ENCODE measurements at places on chromosomes 12 and 14.

DNA sequence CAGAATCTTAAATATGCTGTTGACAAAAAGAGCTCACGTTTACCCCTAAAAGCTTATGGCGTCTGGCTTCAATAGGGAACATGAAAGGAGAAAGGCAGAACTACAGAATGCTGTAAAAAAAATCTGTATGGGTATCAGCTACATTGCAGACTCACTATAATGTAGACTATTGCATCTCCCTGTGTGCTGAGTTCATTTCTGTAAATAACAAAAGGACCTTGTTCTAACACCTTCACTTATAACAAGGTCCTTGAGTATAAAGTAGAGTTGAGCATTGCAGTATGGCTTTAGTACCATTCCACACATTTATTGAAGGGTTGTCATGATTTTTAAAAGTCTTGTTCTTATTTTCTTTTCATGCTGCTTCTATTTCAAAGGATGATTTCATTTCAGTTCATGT is 165.3 kb downstream of the NPAS3 start:
- DNase-seq: no peak

- peak; percentile 75 for DNase-seq
These were observed 92.0 kb downstream of the SCARB1 start for GRCh38 chr12:124771462-124772288.

- DNase-seq: peak; percentile 8
These were observed 141.3 kb downstream of the KLHL28 start for GRCh38 chr14:44820230-44820964.

DNA sequence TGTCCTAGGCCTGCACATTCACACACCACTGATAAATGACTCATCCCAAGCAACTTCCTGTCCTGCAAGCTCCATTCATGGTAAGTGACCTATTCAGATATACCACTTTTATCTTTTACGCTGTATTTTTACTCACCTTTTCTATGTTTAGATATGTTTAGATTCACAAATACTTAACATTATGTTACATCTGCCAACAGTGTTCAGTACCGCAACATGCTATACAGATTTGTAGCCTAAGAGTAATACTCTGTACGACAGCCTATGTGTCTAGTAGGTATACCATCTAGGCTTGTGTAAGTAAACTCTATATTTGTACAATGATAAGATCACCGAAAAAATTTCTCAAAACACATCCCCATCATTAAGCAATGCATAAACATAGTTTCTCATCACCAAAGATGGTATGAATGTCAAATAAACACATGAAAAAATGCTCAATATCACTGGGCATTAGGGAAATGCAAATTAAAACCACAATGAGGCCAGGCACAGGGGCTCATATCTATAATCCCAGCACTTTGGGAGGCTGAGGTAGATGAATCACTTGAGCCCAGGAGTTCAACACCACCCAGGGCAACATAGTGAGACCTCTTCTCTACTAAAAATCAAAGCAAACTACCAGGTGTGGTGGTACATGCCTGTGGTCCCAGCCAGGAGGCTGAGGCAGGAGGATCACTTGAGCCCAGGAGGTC is 20.7 kb downstream of the ATXN2 start:
- DNase-seq: no peak

- DNase-seq: peak; percentile 77
These were observed 101.7 kb downstream of the ZFP36L1 start for GRCh38 chr14:68691031-68691791.

GRCh38 chr14:101781240-101782061 is 19.9 kb downstream of the PPP2R5C start:
- no peak for DNase-seq

GRCh38 chr12:116476227-116476822 is 82.9 kb upstream of the MAP1LC3B2 start:
- DNase-seq: no peak

GRCh38 chr14:101934601-101935150 is 29.7 kb upstream of the DYNC1H1 start:
- no peak for DNase-seq

DNA sequence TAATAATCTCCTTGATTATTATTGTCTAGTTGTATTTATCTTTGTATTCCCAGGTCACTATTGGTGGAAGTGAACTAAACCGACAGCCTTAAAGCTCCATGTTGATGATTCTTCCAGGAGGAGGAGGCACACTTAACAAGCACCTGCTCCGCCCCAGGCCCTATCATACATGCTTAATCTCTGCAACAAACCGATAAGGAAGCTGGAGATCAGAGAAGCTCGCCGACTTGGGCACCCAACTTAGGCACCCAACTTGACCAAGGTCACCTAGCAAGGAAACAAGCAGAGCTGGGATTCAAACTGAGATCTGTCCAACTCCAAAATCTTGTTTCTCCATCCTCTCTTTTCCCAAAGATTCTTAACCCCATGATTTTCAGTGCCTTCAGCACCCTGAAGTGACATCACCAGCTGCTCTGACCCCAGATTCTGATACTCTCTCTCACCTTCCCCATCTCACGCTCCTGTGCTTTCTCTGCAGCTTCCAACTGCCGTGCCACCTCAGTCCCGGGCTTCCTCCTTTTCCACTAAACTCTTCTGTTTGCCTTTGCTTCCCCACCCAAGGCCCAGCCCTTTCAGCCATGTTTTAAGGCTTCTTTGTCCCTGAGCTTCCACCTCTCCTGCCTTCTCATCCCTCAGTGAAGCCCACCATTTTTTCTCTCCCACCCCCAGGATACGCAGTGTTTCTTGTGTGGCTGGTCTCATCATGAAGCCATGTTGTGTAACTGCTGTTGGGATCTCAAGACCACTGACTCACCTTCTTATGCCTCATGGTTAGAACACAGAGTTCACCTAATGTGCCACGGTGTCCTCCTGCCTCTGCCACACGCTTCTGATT is 6.6 kb upstream of the KRT18 start:
- no peak for DNase-seq

DNA sequence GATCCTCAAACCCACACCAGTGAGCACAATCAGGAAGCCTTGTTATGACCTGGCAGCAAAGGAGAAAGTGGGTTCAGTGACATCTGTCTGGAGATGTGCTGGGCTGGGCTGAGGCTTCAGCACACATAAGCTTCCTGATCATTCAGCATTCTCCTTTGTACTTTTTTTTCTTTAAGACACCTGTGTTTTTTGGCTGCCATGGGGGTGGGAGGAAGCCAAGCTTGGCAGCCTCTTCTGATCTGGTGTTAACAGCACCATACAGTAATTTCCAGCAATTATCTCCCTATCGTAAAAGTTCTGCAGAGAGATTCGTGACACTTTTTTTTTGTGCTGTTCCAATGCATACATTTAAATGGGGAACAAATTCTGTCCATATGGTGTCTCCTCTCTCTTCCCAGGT is 38.9 kb upstream of the RASSF3 start:
- no peak for DNase-seq

DNA sequence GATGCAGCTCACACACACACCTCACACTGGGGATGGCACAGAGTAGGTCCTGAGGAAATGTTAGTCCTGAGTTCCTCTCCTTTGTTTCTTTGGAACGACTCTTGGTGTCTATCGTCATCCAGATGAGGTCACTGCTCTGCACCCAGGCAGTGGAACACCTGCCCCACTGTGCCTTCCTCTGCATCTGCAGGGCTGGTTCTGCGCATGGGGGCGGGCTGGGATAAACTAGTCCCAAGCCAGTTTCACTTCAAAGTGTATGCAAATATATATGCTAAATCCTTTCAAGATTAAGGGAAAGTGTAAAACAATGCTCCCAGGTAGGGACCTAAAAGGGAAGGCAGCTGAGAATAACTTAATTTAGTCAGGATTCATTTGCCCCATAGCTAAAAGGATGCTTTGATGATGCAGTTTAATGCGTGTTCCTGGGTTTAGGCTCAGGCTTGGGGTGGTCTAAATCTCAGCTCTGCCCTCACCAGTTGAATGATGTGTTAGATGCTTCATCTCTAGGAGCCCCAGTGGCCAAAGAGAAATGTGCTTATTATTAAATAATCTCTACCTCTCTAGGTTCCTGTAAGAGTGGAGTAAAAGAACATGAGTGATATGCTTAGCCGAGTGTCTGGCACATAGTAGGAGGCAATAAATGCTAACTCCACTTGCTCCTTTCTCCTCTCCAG is 47.1 kb upstream of the OVCH1 start:
- no peak for DNase-seq

DNA sequence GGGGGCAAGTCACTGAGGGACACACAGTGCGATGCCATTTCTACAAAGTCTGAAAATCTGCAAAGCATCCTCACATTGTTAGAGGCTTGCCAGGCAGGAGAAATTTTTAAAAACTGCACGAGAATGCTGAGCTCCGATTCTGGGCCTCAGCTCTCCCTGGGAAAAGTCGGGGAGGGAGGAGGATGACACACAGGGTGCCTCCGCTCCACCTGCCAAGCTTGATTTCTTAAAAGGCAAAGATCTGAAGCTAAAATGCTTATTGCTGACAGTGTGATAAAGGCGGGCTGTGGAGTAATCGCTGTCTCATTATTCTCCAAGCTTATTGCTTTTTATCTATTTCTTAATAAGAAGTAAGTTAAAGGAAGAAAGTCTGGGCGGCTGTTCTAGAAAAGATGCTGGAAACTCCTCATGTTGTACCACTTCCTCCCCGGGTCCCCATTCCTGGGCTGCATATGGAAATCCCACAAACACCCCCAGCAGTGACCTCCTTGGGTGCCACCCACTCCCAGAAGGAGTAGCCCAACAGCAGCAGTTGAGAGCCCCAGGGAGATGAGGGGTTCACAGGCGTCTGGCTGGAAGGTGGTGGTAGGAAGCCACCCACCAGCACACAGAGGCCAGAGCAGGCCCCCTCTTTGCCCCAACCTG is 55.0 kb downstream of the CCDC85C start:
- DNase-seq: no peak

GRCh38 chr14:100346306-100347091 is 23.4 kb downstream of the SLC25A47 start:
- no peak for DNase-seq

GRCh38 chr14:30621354-30621939 is 672 bp upstream of the SCFD1 start:
- DNase-seq: no peak

DNA sequence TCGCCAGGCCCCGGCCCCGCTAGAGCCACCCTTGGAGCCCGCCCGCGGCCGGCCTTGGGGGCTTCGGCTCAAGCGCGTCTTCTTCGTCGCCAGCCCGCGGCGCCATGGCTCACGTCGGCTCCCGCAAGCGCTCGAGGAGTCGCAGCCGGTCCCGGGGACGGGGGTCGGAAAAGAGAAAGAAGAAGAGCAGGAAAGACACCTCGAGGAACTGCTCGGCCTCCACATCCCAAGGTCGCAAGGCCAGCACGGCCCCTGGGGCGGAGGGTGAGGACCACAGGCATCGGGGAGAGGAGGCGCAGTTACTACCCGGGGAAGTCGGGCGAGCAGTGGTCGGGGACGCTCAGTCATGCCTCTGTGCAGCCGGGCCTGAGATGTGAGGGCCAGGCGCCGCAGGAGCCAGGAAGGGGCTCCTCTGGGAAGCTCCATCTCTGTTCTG is 573 bp downstream of the ARL6IP4 start:
- DNase-seq: peak; percentile 28

GRCh38 chr14:68922886-68923285 is 56.2 kb downstream of the ACTN1 start:
- DNase-seq: no peak

DNA sequence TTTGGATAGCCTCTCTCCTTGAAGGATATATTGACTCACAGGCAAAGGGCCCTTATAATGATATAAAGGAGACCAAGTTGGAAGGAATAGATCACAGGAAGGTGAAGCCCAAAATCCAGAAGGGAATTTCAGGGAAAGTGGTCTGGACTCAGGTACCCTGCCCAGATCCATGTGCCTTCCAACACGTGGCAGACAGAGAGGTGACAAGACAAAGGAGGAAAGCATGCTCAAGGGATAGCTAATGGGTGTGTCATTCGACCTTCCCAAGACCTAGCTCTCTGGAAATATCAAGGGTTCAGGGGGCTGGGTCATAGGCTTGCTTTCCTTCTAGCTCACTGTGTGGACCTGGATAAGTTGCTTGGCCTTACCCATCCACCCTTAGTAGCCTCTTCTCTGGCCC is 214.3 kb downstream of the ZFP36L1 start:
- no peak for DNase-seq

DNA sequence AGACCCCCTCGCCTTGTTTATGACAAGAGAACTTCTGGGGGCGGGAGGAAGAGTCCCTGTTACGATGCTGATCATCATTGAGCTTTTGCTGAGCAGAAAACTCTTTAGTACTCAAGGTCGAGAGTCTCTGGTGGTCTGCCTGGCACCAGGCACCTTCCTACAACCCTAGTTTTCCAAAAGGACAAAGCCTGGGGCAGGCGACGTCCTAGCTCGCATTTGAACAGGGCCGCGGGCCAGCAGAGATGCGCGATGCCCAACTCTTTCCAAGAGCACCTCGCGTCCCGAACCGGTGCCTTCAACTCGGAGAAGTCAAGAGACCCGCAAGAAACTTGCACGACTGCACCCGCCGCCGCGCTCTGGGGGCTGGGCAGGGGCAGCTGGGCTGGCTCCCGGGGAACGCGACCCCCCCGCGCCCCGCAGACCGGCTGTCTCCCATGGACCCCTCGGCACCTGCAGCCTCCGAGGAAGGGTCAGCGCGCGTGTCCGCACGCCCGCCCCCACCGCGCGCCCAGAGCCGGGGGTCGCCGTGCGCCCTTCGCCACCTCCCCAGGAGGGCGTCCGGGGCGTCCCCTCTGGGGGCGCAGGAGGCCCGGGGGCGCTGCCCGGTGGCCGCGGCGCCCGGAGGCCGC is 377 bp upstream of the BCL7A start:
- DNase-seq: no peak

GRCh38 chr12:132227118-132227517 is 82.9 kb downstream of the NOC4L start:
- no peak for DNase-seq

GRCh38 chr12:123943816-123944215 is 28.8 kb downstream of the CCDC92 start:
- no peak for DNase-seq

- DNase-seq: peak; percentile 51
These were observed 279.3 kb downstream of the MED13L start for GRCh38 chr12:115998119-115998633.

DNA sequence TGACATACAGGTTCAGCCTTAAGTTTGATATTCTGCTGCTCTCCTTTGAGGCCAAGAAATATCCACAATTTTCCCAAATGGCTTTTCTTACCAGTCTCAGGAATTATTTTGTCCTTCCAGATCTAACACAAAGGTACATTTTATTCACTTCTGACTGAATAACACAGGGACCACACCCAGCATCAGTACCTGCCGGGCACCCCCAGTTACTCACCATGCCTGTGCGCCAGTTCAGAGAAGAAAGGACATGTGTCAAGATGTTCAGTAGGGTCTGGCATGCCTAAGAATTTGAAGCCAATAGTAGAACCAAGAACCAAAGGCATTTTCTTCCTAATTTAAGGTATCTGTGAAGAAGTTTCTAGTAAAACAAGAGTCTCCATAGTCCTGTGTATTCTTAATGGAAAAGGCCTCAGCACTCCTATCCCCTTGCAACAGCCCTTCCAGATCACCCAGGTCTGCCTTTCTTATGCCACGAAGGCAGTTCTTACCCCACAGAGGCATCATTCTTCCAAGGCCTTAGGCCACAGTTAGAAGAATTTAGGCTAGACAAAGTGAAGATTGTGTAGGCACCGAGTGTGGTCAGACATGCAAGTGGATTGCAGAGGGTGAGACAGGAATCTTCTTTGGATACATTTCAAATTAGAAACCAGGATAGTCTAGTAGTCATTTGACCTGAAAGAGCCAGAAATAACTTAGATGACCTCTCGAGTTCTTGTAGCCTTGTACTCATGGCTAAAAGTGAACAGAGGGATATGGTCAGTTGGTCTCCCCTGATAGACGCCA is 140.1 kb upstream of the HIF1A start:
- DNase-seq: no peak

GRCh38 chr14:25411781-25412757 is 362.1 kb upstream of the STXBP6 start:
- peak; percentile 12 for DNase-seq

- peak; percentile 28 for DNase-seq
These were observed 12.5 kb downstream of the BTG1 start for GRCh38 chr12:92133171-92133570.

GRCh38 chr12:80217011-80217535 is 117.7 kb downstream of the OTOGL start:
- DNase-seq: no peak
